Thymus (tissue), 14 donors: ENCODE measurements at places on chromosomes 1 and 21.

- no peak for DNase-seq
These were observed 705 bp downstream of the KHDRBS1 start for GRCh38 chr1:32014199-32014947.

DNA sequence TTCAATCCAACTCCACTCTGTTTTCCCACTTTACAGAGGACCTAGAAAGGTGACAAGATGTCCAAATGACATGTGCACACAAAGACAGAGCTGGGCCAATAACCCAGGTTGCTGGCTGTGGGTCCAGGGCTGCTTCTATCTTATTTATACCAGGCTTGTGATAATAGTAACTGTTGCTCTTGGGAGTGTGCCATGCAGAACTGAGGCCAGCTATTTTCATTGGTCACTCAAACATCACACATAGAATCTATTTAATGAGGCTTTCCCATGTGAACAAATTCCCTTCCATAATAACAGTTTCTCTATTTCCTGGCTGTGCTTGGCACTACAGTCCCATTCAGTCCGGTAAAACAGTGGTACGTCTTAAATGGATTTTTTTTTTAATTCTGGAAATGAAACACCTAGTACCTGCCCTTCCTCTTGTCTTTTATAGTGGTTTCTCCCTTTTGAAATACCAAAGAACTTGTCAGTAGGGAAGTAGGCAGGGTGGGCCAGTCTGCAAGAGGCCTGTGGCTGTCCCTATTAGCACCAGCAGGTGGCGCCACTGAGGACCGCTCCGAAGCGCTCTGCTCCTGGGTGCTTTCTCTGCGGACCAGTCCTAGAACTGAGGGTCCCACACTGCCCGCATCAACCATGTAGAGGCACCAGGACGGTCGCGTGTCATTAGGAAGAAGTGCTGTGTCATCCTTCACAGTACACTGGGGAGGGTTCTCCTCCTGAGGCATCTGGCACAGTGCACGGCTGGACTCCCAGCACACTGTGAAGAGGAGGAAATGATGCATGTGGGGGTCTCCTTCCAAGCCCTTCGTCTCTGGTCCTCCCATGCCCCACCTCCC is 52.1 kb downstream of the GPR161 start:
- no peak for DNase-seq

- no peak for DNase-seq
These were observed 5.8 kb downstream of the HAO2 start for GRCh38 chr1:119374208-119374874.

DNA sequence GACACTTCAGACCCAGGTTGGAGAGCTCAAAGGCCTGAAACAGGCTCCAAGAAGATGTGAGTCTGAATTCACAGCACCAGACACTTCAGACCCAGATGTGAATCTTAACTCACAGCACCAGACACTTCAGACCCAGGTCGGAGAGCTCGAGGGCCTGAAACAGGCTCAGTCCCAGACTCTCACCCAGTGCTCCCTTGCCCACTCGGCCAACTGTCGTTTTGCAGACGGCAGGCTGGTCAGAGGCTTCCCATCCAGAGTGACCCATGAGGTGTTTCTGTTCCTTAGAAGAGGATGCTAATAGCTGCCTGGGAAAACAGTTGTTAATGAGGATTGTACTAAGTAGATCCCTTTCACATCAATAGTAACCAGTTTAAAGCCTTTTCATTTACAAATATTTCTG is 88.4 kb downstream of the ADARB1 start:
- no peak for DNase-seq

GRCh38 chr1:181656491-181656890 is 173.2 kb downstream of the CACNA1E start:
- DNase-seq: no peak

GRCh38 chr1:19374083-19374801 is 62.1 kb downstream of the SLC66A1 start:
- DNase-seq: peak; percentile 47

DNA sequence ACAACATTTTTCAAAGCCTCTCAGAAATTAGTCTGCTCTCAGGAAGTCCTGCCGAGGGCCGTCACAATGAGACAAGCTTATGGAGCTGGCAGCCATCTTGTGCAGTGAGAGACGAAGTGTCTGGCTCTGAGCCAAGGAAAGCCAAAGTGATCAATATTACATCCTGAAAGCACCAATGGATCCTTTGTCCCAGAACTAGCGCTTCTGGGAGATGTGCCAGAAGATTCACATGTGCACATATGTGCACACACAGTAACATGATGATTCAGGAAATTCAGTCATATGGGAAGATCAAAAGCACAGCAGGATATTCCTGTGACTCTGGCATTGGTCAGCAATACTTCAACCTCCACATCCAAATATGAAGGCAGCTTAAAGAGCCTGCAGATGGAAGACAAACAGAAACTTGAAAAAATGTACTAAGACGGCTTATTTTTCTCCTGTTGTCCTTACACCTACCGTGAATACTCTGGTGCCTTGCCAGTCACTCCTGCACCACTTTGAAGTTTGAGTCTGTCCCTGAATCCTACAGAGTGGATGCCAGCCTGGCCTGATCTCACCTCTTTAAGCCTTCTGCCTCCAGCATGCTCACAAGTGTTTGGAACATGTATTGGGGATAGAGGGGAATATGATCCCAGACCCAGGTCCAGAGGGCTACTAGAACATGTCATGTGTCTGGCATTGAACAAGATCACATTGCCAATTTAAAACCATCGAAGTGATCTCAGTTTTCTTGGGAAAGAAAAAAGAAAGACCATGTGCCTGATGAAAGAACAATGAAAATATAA is 44.5 kb upstream of the PRRX1 start:
- no peak for DNase-seq

- DNase-seq: no peak
These were observed 161.6 kb downstream of the GLUL start for GRCh38 chr1:182229921-182230491.

GRCh38 chr1:150846473-150847146 is 29.8 kb downstream of the ARNT start:
- DNase-seq: no peak

GRCh38 chr21:15065392-15066122 is 757 bp upstream of the NRIP1 start:
- DNase-seq: no peak

DNA sequence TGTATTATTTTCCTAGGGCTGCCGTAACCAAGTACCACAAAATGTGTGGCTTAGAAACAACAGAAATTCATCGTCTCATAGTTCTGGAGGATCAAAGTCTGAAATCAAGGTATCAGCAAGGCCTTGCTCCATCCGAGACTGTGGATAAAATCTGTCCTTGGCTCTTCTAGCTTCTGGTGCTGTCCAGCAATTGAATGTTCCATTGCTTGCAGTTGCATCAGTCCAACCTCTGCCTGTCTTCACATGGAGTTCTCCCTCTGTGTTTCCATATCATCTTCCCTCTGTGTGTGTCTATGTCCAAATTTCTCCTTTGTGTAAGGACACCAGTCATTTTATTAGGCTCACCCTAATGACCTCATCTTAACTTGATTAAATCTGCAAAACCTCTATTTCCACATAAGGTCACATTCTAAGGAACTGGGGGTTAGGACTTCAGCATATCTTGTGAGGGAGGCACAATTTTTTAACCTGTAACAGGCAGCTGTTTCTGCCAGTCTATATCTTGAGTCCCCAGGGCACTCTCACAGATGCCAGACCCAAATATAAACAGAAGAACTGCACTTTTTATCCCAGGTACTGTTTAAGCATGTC is 84.2 kb downstream of the ERG start:
- DNase-seq: no peak

DNA sequence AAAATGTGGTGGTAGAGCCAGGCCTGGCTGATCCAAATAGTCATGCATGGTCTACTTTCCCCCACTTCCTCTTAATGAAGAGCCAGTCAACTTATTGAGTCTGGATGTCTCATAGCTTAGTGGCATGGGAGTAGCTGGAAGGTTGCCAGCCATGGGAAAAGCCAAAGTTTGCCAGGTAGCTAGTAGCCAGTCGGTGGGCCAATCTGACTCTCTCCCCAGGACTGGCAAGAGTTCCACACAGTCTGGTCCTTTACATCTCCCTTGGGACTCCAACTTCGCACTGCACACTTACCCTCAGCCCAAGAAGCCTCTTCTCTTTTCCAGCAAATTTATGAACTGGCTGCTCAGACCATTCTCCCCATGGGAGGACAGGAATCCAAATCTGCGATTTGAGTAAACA is 8.3 kb downstream of the WARS2 start:
- DNase-seq: no peak

- DNase-seq: no peak
These were observed 14.4 kb upstream of the EPS8L3 start for GRCh38 chr1:109777980-109778625.

DNA sequence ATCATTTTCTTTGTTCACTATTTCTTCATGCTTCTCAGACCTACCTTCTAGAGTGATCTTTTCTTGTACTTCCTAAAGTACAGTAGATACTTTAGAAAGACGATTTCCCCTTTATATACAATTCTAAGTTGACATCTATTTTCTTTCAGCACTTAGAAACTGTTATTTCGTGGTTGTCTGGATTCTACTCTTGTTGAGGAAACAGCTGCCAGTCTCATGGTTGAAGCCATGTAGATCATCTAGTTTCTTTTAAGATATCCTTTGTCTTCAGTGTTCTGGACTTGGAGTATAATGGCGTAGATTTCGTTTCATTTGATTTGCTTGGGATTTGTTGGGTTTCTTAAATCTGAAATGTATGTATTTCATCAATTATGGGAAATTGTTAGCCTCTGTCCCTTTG is 67.6 kb downstream of the PKN2 start:
- DNase-seq: no peak

DNA sequence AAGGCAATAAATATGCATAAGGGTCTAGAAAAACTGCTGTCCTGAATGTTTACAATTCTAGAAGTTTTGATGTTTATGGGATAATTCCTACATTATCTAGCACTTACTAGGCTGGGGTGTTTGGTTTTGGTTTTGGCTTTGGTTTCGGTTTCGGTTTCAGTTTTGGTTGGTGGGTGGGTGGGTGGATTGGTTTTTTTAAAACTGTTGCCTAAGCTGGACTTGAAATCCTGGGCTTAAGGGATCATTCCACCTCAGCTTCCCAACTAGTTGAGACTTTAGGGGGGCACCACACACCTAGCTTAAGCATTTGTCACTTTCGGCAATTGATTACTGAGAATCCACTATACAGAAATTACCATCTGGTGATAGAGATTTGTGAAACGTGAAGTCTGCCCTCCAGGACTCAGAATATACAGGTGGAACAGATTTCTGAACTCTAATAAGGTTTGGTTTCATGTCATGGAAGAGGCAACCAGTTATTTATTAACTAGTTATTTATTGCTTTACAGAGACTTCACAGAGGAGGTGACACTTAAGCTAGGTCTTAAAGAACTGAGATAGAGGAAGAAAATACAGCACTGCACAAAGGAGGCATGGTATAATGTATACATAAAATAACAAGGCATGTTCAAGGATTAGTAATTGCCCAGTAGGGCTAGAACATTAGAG is 69.6 kb downstream of the PIK3R3 start:
- DNase-seq: peak; percentile 32

GRCh38 chr1:70051926-70052325 is 153.5 kb downstream of the LRRC40 start:
- DNase-seq: no peak

DNA sequence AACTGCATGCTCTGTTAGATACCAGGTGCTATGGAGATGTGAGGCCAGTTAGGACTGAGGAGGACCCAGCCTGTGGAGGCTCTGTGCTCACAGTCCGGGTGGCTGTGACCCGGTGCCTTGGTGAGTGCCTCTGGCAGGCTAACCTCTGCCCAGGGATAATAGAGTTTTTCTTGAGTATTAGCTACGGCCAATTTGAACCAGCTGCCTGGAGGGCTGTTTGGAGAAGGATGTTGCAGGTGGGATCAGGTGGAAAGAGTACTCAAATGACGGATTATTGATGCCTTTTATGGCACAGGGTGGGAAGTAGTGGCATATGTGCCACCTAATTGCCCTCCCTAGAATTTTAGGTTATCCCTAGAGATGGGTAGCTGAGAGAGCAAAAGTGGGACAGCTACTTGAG is 182.7 kb downstream of the GRIK3 start:
- no peak for DNase-seq
